Stimulated activated CD8-positive, alpha-beta memory T cell treated with anti-CD3 and anti-CD28 coated beads, Interleukin-4, amount 100 ng/mL, for 1 hour (primary cell): ENCODE measurements at places on chromosomes 7 and 10.

DNA sequence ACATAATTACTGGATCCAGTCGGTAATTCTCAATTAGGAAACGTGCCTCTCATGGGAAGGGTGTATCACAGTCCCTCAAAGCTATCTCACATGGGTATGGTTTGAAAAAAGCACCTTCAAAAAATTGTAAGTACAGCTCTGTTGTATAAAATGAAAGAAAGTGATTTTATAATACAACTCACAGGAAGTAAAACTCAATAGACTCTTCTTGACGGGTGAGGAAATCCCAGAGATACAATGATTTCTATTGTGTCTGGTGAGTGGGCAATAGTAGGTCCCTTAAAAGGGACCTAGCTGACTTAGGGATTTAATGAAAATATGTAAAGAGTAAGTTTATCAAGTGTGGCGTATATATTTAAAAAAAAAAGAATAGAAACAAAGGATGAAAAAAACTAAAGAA lies 27.0 kb downstream of the TASOR2 start:
- DNase-seq, result no peak

GRCh38 chr10:76041551-76041950 lies 610.1 kb downstream of the LRMDA start:
- no peak for DNase-seq

DNA sequence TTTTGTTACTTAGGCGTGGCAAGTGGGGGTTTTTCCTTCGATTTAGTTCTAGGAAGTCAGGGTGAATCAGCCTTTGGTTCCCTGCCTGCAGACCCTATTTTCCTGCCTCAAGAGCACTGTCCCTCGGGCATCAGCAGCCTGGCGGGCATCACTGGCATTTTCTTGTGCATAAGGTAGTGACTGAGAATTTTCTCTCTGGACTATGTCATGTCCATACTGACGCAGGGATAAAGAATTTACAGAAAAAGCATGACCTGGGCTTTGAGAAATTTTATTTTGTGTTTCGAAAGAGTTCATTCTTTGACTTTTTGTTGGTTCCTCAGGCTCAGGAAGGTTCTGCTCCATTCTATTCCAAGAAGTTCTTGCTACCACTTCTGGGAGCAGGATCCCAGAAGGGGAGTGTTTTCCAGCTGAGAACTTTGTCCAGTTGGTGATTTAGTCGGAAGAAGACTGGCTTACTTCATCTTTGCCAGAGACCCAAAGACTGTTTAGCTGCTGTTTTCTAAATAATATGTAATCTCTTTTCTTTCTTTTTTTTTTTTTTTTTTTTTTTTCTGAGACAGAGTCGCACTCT lies 213.9 kb upstream of the SH2B2 start:
- DNase-seq, result no peak

DNA sequence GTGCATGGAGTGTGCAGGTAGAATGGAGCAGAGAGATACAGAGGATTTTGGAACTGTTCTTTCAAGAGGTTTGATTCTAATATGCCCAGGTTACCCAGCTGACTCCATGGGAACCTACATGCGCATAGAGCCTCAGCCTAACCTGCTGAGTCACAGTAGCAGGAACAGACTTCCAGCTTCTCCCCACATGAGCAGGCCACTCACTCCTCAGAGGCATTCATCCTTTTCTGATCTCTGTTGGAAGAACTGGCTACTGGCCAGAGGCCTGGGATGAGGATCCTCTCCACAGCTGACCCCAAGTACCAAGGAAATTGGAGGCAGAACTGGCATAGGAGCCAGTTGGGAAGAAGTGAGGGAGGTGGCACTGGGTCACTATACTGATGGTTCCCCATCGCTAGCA lies 17.9 kb upstream of the CCSER2 start:
- DNase-seq, result no peak

DNA sequence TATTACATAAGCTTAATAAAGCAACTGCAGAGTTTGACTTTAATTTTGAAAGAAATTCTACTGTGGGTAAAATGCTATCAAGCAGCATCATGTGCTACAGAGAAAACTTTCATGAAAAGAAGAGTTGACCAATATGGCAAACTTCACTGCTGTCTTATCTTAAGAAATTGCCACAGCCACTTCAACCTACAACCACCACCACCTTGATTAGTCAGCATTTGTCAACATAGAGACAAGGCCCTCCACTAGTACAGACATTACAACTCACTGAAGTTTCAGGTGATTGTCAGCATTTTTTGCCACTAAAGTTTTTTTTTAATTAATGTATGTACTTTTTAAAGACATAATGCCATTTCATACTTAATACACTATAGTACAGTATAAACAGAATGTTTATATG lies 350.3 kb downstream of the HPSE2 start:
- DNase-seq, result no peak

GRCh38 chr7:32253299-32253698 lies 183.1 kb upstream of the PDE1C start:
- no peak for DNase-seq

DNA sequence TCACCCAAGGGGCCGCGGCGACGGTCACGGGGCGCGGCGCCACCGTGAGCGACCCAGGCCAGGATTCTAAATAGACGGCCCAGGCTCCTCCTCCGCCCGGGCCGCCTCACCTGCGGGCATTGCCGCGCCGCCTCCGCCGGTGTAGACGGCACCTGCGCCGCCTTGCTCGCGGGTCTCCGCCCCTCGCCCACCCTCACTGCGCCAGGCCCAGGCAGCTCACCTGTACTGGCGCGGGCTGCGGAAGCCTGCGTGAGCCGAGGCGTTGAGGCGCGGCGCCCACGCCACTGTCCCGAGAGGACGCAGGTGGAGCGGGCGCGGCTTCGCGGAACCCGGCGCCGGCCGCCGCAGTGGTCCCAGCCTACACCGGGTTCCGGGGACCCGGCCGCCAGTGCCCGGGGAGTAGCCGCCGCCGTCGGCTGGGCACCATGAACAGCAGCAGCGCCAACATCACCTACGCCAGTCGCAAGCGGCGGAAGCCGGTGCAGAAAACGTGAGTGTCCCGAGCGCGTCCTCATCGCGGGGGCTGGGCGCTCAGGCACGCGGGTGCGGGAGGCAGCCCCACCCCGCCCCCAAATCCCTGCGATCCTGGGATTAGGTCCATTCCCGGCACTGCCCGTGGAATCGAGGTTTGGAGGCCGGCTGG lies 509 bp downstream of the AHR start:
- peak; percentile 31 for DNase-seq

GRCh38 chr10:96271016-96271815 lies at the start of gene BLNK:
TSS of gene BLNK (minus strand) at chr10:96271569. CDS start at chr10:96271398, 171 bp downstream.
- no peak for DNase-seq

GRCh38 chr10:103465411-103466179 lies 6.9 kb upstream of the CALHM1 start:
- DNase-seq, result no peak

GRCh38 chr7:79673969-79674368 lies 220.5 kb upstream of the MAGI2 start:
- no peak for DNase-seq

GRCh38 chr7:143323653-143324052 lies 7.7 kb downstream of the CLCN1 start:
- DNase-seq, result no peak

DNA sequence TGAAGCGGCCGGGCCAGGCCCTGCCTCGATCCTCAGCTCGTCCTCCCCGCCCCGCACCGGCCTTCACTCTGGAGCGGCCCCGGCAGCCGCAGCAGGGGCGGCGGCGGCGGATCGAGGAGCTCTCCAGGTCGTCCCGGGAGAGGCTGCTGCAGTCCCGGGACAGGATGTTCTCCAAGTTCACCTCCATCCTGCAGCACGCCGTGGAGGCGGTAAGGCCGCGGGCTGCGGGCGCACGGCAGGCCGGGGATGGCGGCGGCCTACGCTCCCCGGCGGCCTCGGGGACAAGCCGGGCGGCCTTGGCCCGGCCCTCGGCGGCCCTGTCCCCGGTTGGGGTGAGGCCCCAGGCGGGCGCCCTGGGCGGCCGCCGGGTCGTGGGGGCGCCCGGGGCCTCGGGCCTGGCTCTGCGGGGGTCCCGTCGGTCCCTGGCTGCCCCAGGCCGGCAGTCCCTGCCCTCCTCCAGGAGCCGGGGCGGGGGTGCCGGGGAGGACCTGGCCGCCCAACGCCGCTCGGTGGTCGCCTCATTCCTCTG lies 399 bp downstream of the FHIP2A start:
- peak; percentile 16 for DNase-seq

- no peak for DNase-seq
Measured at GRCh38 chr7:47295606-47296005, 286.3 kb downstream of the TNS3 start.

DNA sequence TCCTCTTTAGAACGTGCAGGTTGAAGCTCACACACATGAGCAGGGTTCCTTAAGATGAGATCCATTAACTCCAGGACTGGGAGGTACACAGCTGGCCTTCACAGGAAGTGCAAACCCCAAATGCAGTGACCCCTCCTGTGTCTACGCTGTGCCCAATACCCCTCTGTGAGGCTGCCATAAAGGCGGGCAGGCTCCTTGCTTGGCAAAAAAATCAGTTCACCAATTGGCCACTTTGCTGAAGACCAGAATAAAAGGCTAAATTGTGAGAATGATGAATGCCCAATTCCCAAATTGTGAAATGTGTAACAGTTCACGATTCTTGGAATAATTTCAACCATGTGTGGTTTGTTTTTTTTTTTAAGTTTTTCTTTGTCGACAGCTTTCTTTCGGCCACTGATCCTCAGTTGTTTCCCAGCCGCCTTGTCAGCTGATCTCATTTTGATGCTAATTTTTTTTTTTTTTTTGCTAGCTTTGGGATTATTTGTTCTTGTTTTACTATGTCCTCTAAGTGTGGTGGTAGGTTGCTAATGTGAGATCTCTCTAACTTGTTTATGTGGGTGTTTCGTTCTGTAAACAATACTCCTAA lies 101.9 kb upstream of the PRSS58 start:
- no peak for DNase-seq

DNA sequence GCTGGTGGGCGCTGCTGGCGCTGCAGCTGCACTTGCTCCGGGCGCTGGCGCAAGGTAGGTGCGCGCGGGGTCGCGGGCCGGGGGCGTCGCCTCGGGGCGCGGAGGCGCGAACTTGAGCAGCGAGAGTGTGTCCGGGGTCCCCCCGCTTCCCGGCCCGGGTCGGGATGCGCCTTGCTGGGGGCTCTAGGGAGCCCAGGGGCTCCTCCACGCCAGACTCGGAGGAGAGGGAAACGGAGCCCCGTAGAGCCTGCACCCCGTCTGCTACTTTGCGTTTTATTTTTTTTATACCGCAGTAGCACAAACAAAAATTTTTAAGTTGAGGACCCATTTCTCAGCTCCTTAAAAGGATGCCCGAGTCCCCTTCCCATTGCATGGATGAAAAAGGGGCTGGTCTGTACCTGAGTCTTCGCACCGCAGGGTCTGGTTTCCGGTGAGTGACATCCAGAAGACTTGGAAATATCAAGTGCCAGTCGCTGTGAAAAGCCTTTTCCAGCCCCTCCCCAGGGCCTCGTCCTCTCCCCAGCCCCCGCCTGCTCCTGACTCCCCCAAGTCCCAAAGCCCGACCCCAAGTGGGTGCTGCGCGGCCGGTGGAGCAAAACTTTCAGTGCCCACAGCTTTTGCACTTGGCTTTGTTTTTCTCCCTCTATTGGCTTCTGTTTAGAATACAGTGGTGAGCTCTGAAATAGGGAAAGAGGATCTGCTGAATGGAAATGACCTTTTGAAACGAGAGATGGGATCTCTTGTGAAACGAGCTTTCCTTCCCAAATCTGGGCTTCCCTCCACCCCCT lies 973 bp downstream of the SDK1 start:
- no peak for DNase-seq

DNA sequence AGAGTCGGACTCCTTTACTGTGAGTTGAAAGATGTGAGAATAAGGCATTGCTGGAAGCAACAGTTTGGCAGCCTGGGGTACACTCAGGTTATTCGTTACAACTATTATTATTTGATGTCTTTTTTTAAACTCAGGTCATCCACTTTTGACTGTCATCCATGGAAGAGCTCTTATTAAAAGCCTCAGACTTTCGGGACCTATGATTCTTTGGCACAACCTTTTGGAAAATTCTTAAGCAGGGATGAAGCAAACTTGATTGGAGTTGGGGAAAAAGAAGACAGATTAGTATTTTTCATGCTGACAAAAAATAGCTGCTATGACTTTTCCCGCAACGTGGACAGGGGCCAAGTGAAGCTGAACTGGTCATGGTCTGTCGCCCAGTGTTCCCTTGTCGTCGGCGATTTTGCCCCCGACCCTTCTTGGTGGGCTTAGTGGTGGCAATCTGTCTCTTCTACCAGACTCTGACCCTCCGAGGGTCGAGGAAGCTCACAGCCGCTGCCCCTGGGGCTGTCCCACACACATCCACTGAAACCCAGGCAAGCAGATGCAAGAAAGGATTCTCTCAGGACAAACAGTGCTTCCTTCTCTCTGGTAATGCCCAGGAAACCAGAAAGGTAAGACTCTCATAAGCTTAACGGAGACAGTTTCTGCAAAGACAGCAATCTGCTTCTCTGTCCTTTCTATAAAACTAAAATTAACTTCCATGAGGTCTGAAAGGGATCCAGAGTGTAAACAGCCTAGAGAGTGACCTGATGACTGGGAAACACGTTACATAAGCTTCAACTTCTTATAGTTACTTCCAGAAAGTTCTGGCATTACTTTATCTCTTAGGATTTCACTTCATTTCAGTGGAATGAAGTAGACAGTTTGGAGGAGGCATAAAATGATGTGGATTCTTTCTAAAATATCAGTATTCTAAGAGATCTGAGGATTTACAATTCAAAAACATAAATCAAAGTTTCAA lies 1.0 kb downstream of the CPED1 start:
- DNase-seq, result no peak

DNA sequence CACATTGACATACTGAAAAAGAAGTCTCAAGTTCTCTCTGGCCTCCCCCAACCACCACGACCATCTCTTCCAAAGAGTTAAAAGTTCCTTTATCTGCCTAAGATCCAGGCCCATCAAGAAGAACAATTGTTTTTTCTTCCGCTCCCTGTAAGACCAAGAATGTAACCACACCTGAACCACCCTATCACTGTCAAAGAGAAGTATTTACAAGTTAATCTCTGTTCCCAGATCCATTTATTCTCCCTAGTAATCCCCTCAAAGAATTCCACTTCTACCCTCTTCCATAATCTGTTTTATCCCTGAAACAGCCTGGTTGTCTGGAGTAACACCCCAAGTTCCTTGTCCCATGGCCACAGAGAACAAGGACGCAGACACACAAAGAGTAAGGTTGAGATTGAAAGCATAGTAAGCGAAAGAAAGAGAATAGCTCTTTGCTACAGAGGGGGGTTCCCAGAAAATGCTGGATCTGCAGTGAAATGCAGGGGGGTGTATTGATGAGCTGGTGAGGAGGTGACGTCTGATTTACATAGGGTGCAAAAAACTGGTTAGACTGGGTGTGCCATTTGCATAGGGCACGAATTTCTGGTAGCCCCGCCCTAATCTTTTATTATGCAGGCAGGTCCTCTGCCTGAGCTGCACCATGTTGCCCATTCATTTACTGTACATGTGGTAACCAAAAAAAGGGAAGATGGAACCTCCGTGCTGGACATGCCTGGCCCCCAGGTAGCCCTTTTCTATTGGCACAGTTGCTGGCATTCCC lies 122.0 kb downstream of the SKIDA1 start:
- no peak for DNase-seq

- DNase-seq, result no peak
Measured at GRCh38 chr7:92793656-92794205, 42.6 kb downstream of the CDK6 start.
